ENCODE measurements at places on chromosomes 5 and 9. TPM values are rescaled to one million over a fixed set of nuclear protein-coding genes. Genes with fewer than 3 reads are reported as not detected.

GRCh38 chr9:124839612-124840299 is 13.5 kb upstream of the WDR38 start:
- DNase-seq: no peak

DNA sequence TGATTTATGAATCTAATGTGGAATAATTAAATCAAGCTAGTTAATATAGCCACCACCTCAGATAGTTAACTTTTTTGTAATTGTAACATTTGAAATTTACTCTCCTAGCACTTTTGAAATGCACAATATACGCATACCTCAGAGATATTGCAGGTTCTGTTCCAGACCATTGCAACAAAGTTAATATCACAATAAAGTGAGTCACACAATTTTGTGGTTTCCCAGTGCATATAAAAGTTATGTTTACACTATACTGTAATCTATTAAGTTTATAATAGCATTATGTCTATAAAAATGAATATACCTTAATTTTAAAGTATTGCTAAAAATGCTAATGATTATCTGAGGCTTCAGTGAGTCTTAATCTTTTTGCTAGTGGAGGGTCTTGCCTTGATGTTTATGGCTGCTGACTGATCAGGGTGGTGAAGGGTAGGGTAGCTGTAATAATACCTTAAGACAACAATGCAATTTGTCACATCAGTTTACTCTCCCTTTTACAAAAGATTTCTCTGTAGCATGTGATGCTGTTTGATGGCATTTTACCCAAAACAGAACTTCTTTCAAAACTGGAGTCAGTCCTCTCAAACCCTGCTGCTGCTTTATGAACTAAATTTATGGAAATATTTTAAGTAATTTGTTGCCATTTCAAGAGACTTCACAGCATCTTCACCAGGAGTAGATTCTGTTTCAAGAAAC is 235.1 kb upstream of the ADAMTSL1 start:
- peak; percentile 48 for DNase-seq

DNA sequence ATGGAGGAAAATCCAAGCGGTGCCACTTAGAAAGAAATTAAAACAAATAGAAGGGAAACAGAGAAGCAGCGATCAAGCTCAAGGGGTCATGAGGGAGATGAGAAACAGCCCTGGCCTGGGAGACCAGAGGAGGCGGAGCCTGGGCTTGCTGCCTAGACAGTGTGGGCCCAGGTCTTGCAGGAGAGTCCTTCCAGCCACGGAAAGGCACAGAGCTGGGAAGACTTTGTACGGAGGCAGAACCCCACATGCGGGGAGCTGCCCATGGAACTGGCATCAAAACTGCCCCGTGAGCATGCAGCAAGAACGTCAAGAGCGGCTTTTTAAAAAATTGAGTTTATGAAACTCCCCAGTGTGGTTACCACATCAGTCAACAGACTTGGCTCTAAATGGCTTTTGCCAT is 119.4 kb downstream of the IRX1 start:
- DNase-seq: no peak

GRCh38 chr5:109877670-109878045 is 187.9 kb downstream of the MAN2A1 start:
- DNase-seq: peak; percentile 11

DNA sequence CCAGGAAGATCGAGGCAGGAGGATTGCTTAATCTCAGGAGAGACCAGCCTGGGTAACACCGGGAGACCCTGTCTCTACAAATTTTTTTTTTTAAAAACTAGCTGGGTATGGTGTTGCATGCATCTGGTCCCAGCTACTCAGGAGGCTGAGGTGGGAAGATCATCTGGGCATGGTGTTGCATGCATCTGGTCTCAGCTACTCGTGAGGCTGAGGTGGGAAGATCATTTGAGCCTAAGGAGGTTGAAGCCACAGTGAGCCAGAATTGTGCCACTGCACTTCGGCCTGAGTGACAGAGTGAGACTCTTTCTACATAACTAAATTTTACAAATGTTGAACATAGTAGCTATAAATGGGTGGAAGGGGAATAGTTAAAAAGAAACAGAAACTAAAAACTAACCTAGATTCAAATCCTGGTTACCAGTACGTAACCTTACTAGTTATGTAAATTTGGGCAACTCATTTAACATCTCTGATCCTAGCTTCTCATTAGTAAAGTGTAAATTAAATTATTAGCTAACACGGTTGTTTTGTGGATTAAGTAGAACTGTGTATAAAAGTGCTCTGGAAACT is 41.7 kb downstream of the TMEM161B start:
- no peak for DNase-seq

DNA sequence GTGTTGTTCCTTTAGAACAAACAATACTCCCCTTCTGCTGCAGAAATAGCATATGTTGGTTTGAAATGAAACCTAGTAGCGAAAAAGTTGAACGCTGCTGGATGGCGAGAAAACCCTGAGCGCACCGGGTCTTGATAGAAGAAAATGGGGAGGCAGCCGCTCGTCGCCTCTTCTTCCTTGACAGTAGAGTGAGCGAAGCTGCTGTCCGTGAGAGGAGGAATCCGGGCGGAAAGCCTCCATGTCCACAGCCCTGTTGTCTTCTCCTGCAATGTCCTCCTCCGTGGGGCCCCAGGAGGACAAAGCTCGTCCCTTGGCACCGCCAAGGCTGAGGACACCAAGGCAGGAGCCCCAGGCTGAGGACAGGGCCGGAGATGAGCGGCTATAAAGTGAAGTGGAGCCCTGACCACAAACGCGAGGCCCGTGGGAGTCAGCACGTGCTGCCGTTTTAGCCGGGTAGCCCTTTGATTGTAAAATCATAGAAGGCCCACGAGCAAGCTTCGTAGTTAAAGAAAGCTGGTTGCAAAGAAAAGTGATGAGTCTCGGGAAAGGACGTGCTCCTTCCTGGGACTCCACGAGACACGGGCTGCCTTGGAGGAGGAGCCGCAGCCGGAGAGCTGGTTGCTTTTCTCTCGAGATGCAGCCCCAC is 35.6 kb downstream of the MRPL36 start:
- DNase-seq: no peak

DNA sequence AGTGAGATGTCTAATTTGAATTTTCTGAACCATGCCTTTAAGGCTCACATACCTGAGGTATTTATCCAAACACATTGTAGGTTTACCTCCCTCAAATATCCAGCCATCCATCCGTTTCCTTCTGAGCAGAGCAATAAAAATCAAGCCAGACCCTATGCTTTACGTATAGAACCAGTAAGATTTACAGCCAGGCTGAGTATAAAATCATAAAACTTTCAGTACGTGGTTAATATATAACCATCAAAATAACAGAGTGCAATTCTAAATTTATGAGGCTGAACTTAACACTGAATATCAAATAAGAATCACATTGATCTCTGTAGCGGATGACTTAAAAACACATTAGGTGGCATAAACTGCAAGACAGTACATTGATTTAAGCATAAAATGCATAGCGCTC is 877.9 kb upstream of the WWC1 start:
- no peak for DNase-seq

- DNase-seq: no peak
Observed at GRCh38 chr9:119160551-119160950, 208.7 kb downstream of the BRINP1 start.

DNA sequence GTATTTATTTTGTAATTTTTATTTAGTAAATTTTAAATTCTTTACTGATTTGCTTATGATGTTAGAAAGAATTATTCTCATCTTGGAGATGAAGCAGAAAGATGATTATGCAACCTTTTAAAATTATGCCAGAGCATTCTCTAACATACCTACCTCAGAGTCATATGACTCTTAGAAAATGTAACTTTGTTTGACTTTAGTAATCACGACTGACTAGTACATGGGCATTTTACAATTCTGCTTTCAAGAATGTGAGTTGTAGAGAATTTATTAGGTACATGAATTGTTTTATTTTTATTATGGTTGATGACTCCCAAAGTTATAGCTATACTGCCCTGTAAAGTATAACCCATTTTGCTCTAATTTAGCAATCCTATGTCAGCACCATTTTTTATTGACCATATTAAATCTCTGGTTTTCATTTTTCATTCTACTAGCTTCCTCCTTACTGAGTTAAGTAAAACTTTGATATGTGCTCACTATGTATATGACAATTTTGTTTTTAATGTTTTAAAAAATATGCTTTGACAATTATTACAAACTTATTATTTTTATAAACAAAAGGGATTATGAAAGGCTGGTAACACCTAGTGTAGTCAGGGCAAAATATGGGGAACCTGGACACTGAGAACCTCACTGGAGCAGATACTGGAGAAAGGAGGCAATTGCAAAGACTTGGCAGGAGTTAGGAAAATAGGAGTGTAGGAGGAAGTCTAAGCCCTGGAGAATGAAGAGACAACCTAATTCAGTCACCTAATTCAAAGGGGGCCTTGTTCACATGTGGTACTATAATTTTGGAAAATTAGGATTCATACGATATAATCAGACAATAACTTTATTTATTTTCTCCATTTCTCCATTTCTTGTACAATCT is 249.7 kb upstream of the DAB2 start:
- no peak for DNase-seq

GRCh38 chr5:90852531-90852930 is 293.9 kb downstream of the ADGRV1 start:
- DNase-seq: no peak

- DNase-seq: peak; percentile 93
Observed at GRCh38 chr9:15697446-15697851, 144.6 kb downstream of the CCDC171 start.

- DNase-seq: no peak
Observed at GRCh38 chr5:50967563-50968355, 301.3 kb downstream of the PARP8 start.

DNA sequence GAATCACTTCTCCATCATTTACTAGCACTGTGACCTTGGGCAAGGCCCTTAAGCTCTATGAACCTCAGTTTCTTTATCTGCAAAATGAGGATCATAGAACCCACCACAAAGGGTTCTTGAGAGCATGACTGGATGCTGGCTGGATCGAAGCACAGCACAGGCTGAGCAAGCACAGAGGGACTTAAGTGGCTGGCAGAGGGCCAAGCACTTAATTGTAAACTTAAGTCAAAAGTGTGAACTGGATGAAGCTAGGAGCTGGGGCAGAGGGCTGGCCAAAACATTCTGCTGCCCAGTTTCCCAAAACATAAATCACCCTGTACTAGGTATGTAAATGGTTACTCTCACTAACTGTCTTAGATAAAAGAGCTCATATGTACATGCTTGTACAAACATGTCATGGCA is 112.3 kb upstream of the WWC1 start:
- DNase-seq: no peak

DNA sequence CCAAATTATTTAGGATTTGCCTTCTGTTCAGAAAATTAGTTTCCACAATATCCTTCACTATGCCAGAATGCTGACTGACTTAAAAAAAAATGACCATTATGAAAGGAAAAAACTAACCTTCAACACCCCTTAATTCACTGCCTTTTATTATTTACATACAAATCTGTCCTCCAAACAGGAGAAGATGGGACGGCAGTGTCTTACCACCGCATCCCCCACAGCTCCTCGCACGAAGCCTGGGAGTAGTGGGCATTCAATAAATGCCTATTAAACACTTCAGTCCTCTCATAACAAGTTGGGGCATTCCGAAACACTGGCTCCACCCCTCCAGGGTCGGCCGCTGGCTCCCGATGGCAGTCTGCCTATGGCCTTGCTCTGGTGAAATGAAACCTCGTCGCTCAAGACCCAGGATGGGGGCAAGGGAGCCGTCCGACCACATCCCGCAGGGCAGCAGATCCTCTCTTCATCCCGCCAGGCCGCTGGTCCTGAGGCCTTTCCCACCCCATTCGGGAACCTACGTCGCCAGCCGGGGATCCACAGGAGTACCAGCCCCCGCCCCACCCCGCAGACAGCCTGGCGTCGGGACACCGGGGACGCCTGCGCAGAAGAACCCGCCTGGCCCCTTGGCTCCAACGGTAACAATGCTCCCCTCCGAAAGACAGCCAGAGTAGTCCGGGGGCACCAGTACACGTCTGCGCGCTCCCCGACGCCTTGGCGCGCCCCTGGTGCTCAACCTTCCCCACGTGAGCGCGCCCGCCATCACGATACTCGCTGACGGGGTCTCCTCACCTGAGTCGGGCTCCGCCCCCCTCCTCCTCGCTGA is 613 bp downstream of the ZBTB5 start:
- peak; percentile 54 for DNase-seq

DNA sequence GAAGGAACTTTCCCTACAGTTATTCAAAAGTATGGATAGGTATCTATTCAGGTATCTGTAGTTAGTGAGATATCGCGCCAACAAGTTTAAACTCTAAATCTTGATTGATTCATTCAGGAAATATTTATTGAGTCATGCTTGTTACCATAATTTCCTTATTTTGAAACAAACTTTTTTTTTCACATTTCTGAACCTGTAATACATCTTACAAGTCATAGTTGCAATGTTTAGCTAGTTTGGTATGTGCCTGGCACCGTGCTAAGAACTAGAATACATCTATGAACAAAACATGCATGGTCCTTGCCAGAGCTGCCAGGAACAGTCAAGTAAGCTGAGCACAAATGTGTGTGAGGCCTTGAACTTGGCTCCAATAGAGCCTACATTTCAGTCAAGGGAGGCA is 226.4 kb downstream of the PCSK5 start:
- DNase-seq: no peak

DNA sequence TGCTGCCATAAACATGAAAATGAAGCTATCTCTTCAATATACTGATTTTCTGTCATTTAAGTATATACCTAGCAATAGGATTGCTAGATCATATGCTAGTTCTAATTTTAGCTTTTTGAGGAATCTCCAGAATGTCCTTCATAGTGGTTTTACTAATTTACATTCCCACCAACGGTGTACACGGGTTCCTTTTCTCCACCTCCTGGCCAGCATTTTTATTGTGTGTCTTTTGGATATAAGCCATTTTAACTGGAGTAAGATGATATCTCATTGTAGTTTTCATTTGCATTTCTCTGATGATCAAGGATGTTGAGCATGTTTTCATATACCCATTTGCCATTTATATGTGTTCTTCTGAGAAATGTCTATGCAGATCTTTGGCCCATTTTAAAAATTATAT is 446.5 kb downstream of the GABRG2 start:
- DNase-seq: no peak

The SCGB3A2 gene
- total RNA-seq: not detected

The COL15A1 gene
- total RNA-seq: 0.37 TPM

The PCDHA6 gene
- not detected for total RNA-seq

The GPR151 gene
- total RNA-seq: not detected

The HRH2 gene
- total RNA-seq: not detected

The FAM81B gene
- total RNA-seq: not detected

The MYO10 gene
- 123 TPM for total RNA-seq

The CCNG1 gene
- 142 TPM for total RNA-seq

The BRD3OS gene
- total RNA-seq: 36.8 TPM

The C5orf52 gene
- total RNA-seq: not detected

The NXNL2 gene
- total RNA-seq: 8.8 TPM

The PNPLA7 gene
- 0.90 TPM for total RNA-seq
